ENCODE measurements at places on chromosomes 6 and 20.
A peak's percentile ranks its signal among the peaks of the same experiment; 100 is the strongest.

DNA sequence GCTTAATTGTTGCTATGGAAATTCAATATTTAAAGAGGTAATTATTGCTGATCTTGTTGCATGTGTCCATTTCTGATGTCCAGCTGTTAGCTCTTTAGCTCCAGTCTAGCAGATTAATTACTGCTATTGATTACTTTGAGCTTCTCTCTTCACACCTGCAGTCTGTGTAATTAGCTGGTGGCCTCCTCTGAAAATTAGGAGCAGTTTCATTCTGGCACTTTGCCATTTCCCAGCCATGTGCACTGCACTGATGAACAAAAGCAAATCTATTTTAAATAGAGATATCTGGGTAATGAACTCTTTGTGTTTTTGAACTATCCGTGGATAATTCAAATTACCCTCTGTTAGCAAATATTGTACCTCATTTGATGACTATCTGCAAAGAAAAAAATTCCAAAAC lies 275.9 kb downstream of the RNF144B start:
- no peak for DNase-seq

GRCh38 chr6:107319906-107320530 lies 139.3 kb downstream of the PDSS2 start:
- DNase-seq: no peak

DNA sequence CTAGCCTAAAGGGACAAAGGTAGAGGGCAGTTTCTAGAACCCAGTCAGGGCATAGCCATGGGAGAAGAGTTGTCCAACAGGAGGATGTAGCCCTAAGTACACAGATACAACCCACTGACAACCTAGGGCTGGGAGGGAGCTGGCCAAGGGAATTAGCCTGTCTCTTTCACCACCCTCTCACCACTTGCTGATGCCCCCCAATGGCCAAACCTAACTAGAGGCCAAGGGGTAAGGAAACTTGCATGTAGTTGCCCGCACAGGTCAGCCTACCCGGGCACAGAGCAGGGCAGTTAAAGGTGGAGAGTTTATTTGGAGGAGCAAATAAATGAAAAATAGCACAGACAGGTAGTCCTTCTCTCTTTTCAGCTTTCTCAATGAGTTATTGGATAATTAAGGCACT lies 143.3 kb downstream of the LRFN2 start:
- DNase-seq: no peak

DNA sequence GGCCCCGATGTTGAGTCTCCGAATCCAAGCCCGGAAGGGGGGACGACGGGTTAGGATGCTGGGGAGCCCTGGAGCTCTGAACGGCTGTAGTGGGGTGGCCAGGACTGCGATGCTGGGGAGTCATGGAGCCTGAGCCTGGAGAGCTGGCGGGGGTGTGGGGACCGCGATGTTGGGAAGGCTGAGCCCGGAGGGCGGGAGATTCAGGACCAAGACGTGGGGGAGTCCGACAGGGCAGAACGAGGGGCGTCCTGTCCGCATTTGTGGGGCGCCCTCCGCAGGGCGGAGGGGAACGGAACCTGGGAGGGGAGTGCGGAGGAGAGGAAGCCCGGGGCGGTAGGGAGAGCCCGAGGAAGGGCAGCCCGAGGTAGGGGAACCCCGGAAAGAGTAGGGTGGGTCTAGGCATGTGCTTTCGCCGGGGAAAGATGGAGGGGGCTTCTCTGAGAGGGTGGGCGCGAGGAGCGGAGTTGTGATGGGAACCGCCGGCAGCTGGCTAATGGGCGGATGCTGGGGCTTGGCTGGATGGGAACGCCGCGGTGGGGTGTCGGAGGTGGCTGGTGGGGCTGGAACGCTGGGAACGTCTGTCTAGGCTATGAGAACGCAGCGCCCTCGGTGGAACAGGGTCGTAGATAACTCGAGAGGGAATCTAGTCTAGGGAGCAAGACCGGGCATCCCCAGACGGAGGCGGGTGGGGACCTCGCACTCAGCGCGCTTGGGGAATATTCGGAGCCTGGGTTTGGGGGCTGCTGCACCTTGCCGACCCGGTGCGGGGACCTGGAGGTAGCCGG lies 684 bp downstream of the PAQR8 start:
- peak; percentile 54 for DNase-seq

DNA sequence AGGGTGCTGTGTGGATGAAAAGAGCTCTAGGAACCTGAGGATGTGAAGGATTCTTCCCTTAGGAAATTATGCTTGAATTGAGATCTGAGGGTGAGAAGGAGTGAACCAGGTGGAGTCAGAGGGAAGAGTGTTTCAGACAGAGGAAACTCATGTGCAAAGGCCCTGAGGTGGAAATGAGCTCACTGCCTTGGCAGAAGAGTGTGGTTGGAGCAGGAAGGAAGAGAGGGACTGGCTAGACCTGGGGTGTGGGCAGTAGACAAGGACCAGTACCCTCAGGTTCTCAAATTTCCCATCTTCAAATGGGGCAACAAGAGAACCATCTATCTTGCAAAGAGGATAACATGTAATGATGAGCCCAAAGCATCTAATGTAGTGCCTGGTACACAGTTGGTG lies 24.0 kb upstream of the GTSF1L start:
- DNase-seq: no peak

DNA sequence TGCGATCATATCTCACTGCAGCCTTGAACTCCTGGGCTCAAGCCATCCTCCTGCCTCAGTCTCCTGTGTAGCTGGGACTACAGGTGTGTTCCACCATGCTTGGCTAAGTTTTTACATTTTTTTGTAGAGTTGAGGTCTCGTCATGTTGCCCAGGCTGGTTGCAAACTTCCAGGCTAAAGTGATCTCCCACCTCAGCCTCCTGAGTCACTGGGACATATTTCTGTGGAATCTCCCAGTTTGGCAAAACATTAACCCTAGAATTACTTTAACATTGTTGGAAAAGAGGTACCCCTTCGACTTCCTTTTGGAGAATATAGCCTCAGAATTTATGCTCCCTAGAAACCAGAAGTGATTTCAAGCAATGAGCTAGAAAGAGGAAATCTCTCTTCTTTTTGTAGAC lies 57.2 kb downstream of the SHLD1 start:
- no peak for DNase-seq

DNA sequence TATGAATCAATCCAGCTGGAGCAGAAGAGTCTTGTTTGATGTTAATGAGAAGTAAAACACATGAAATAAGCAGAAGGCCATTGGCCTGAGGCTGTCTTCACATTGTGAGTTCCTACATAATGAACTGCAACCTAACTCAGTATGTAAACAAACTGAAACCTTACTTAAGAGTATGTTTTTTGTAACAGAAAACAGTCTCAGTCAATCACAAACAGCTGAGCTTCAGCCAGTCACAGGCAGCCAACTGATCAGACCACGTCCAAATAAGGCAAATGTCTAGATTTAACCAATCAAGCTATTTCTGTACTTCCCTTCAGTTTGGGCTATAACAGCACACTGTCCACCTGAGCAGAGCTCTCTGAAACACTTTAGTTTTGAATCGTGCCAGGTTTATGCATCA lies 234.7 kb downstream of the TRDN start:
- DNase-seq: no peak

DNA sequence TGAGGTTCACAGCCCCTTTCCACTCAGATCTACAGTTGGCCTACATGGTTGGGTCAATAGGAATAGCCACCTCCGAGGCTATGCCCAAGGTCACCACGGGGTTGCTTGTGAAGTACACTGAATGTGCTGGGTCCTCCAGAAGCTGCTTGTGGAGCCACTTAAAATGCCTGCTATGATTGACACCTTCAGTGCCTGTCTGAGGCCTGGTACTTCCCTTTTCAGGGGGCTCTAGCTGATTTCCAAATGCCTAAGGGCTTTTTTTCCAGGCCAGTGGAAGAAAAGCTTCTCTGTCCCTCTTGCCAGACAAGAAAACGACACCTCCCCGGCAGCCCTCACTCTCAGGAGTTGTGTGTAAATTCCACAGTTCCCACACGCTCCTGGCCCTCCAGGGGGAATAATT lies 6.3 kb upstream of the NXT1 start:
- no peak for DNase-seq

DNA sequence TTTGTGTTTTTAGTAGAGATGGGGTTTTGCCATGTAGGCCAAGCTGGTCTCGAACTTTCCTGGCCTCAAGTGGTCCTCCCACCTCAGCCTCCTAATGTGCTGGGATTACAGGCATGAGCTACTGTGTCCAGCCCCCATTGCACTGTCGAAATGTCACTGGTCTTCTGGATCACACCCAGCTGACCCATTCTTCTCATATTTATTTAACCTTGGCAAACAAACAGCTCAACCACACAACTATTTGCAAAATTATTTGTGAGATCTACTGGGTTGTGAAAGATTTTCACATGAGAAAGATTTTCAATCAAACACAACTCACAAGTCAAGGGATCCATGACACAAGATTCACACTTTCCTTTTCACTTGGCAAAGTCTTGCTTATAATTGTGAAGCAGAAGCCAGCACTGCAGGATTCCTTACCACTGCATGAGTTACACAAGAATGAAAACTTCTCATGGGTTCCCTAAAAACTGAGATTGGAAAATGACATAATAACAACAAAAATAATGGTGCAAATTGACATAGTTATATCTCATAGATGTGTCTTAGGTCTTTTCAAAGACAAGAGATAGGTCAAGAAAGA lies 2.0 kb upstream of the CST9L start:
- no peak for DNase-seq

GRCh38 chr20:25668446-25668845 lies 28.2 kb downstream of the ZNF337 start:
- no peak for DNase-seq

GRCh38 chr6:44105146-44105545 lies 22.1 kb downstream of the MRPL14 start:
- DNase-seq: no peak

GRCh38 chr20:22339946-22340345 lies 244.4 kb downstream of the FOXA2 start:
- DNase-seq: no peak

DNA sequence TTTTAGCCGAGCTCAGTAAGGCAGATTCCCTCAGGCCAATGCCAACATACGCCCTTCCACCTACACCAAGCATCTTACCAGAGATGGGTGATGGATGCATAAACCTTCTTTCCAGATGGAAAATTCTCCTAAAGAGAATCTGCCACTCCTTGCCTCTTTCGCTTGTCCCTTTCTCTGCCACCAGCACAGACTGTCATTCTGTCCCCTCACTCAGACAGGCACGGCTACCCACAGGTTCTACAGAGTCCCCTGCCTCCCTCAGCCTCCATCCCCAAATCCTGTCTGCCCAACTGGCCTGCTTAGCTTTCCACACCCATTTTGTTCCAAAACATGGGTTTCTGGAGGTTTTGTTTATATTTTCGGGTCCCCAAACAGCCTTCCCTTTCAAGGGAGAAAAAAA lies 12.7 kb upstream of the FOXF2 start:
- no peak for DNase-seq

GRCh38 chr20:50799890-50800550 lies 5.2 kb downstream of the BCAS4 start:
- no peak for DNase-seq

DNA sequence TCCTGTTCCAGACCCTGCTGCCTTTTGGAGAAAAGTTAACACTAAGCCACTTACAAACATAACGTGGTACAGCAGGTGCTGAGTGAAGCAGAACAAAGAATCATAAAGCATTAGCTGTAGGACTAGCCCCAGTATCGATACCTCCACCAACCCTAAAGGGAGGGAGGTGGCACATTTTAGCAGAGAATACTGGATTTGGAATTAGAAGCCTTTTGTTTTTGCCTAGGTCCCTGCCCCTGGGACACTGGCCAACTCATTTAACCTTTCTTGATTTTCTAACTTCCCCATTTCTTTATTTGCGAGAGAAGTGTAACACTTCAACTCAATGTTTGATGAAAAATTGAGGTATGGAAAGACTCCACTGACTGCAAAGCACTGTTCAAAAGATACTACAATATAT lies 93.5 kb downstream of the B3GAT2 start:
- no peak for DNase-seq

DNA sequence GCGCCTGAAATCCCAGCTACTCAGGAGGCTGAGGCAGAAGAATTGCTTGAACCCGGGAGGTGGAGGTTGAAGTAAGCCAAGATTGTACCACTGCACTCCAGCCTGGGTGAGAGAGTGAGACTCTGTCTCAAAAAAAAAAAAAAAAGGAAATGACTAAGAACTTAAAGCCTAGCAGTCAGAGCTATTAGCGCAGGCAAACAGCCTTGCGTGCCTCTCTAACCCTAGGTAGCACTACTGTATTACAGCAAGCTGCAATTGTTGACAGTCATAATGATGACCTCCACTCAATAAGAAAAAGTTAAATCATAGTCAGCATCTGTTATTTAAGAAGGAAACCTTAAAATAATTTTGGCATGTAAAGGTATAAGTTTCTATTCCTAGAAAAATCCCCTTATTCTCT lies 14.4 kb downstream of the GSS start:
- DNase-seq: no peak

GRCh38 chr6:161301338-161301737 lies 27.5 kb upstream of the AGPAT4 start:
- DNase-seq: no peak

- no peak for DNase-seq
Observed at GRCh38 chr20:61310954-61311353, 58.9 kb downstream of the CDH4 start.

DNA sequence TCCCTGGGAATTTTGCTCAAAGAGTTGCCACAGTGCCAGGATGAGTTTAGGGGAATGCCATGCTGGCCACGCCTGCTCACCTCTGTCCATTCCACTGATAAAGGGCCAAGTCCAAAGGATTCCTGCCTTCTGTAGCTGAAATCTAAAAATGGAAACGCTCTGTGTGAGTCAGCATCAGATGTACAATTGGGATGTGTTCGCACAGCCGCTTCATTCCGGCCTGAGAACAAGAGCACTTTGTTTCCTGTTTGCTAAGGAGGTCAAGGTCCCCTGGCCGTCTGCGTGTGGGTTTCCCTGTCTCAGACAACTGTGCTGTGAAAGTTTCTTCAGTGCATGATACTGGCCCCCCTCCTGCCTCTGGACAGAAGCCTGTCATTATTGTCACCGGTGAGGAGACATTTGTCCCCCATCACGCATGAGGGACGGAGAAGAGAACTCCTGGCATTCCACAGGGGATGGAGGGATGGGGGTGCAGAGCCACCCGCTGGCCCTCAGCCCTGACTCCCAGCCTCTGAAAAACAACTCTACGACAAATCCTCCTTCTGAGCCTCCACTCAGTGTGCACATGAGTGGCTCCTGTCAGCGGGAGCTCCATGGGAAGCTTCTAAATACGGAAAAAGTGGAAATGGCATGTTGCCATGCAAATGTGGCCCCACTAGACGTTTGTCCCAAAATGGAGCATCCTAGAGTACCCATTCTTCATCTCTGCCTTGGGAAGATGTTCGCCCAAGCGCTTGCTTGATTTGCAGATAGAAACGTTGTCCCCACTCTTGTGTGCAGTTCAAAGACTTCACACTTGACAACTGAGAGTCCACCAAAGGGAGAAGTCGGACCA lies 143.5 kb upstream of the AFDN start:
- DNase-seq: peak; percentile 80
